ENCODE measurements at places on chromosomes 2 and 18.

DNA sequence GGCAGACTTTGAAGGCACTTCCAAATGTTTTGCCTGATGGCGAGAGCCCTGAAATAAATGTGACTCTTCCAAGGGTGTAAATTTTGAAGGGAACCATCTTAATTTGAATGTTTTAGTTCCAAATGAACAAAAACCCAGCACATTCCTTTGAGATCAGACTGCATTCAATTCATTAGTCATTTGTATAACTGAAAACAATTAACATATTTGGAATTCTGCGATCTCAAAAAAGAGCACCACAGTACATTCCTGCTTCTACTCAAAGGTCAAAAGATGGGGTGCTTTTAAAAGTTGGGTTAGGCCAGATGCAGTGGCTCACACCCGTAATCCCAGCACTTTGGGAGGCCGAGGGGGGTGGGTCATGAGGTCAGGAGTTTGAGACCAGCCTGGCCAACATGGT, 38.2 kb upstream of the CHRNA1 start:
- no peak for DNase-seq

DNA sequence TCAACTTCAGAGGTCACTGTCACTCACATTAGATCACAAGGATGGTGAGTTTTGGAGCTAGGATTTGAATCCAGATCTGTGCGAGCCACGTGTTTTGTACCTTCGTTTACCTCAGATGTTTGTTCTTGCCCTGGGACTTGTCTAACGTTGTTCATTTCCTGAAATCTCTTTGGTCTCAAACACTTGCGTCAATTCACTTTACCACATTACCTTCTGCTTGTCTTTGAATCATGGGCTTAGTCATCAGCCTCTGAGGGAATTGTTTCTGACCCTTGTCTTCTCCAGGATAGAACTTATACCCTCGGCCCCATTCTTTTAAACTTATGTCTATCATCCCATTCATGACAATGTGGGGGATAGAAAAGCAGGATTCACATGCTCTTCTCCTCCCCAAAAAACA, 282.7 kb downstream of the DCDC2C start:
- DNase-seq, result no peak

DNA sequence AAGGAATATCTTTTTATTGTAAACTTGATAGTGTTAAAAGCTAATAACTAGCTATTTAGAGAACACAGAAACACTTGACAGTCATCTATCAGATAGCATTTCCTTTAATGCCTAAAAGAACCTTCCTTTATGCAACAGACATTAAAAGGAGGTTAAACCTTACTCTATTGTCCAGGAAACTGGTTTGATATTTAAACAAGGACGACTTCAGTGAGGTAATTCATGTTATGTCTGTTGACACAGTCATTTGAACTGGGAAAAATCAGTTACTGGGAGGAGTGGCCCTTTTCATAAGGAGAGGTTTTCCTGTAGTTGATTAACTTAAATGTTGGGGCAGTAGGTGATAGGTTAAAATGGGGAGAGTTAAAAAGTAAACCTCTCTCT, 6.7 kb downstream of the TGIF1 start:
- no peak for DNase-seq

- no peak for DNase-seq
Observed at GRCh38 chr2:204581946-204582345, 36.7 kb downstream of the PARD3B start.

DNA sequence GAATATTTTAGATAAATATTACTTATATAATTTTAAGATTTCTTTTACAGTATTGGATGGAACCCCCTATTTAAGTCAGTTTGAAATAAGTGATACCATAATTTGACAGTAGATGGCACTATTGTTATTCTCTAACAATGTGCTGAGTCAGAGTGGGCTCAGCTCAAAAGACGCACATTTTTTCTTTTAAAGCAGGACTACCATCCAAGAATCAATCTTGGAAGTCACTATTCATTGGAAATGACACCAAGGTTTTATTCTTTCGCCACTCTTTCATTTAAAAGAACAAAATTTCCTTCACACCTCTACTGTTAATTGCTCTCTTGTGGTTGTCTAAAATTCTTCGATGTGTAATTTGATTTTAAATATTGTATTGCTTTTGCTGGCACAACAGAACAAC, 32.6 kb upstream of the SPAG16 start:
- DNase-seq, result no peak

GRCh38 chr2:60987041-60987440, 30.5 kb upstream of the PEX13 start:
- DNase-seq, result no peak

All from NCI-H1048 (cell line).